ENCODE measurements at places on chromosomes 4 and X. TPM values are rescaled to one million over a fixed set of nuclear protein-coding genes. Genes with fewer than 3 reads are reported as not detected.

The ADH4 gene
- not detected for total RNA-seq

The GC gene
- not detected for total RNA-seq

The FAM53A gene
- total RNA-seq, result 4.1 TPM

The MAGEE1 gene
- 9.6 TPM for total RNA-seq

The TRMT10A gene
- total RNA-seq, result 15.4 TPM

The DNAAF6 gene
- total RNA-seq, result not detected

The CNGA1 gene
- 14.1 TPM for total RNA-seq

The TRIML2 gene
- total RNA-seq, result not detected

The FAM13A gene
- total RNA-seq, result 84.9 TPM

The IL3RA gene
- 4.8 TPM for total RNA-seq

The ODAPH gene
- total RNA-seq, result not detected

The HMX1 gene
- 63.0 TPM for total RNA-seq

The RRH gene
- 9.6 TPM for total RNA-seq

The FRMPD4 gene
- total RNA-seq, result 2.0 TPM

The PTCHD1 gene
- 1.7 TPM for total RNA-seq

The TMPRSS11B gene
- 0.44 TPM for total RNA-seq

The FGD1 gene
- total RNA-seq, result 15.0 TPM

The GPRASP2 gene
- 78.6 TPM for total RNA-seq

The ADGRG4 gene
- not detected for total RNA-seq

The CT45A10 gene
- not detected for total RNA-seq

The LIN54 gene
- 30.0 TPM for total RNA-seq
